GM10248 (cell line): ENCODE measurements at places on chromosomes 5 and 9.

- no peak for DNase-seq
Measured at GRCh38 chr9:76454311-76454710, 4.7 kb upstream of the GCNT1 start.

GRCh38 chr9:28234894-28235277 lies 661.6 kb upstream of the C9orf72 start:
- no peak for DNase-seq

GRCh38 chr9:76215066-76215465 lies 179.2 kb downstream of the RFK start:
- no peak for DNase-seq

- no peak for DNase-seq
Measured at GRCh38 chr9:5569409-5569808, 59.1 kb downstream of the PDCD1LG2 start.

- DNase-seq, result no peak
Measured at GRCh38 chr9:12060811-12061210, 632.4 kb upstream of the TYRP1 start.

DNA sequence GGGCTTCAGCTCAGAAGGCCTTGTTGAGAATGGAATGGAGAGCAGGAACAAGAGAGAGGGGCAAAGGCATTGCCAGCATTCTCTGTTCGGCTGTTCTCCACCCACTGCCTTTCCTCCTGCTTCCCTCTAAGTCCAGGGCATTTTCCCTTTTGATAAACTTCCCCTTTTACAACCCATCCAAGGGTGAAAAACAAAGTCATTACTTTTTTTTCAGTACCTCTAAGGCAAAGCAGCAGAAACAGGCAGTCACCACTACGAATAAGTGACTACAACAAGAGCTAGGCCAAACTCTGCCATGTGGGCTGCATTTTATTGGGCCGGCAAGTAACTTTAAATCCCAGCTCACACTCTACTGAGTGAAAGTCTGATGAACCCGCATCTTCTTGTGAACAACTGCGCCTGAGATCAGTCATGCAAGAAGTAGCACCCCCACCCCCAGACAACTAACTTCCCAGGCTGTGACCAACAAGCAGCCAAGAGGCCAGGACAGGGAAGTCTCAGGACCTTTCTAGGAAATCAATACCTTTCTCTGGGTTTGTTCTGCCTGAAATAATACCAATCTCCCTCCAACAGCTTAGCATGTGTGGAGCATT lies 13.1 kb downstream of the IL7R start:
- no peak for DNase-seq

GRCh38 chr9:124559871-124560270 lies 52.7 kb upstream of the NR5A1 start:
- DNase-seq, result no peak

DNA sequence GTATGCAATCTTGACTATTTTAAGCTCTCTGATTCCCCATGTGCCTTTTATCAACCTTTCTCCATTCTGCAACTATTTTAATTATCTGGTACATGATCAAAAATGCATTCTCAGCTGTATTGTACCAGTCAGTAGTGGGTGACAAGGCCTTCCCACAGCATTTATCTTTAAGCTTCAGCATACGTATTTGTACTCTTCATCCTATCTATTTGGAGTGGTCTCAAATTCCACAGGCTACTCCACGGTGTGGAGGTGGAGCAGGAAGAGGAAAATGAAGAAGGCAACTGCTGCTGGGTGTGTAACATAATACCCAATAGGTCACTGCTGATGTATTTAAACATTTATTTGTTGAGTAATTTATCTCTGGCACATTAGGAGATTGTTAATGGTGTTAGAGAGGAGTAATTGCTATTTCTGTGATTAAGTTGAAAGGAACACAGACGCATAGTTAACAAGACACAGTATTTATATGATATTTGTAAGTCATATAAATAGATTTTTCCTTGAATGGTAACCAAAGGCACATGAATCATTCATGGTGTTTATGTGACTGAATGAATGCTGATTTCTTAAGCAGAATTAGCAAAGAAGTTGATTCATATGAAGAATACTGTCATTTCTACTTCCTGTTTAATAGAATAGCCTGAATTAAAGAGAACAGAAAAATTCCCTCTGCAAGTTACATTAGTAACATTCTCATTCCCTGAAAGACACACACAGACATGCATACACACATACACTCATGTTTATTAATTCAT lies 153.8 kb upstream of the NR3C1 start:
- no peak for DNase-seq

GRCh38 chr9:36191290-36191645 lies 547 bp downstream of the CLTA start:
- DNase-seq, result no peak

- DNase-seq, result no peak
Measured at GRCh38 chr5:136023958-136024541, 4.7 kb upstream of the TGFBI start.

GRCh38 chr5:124104821-124105220 lies 592.8 kb downstream of the CSNK1G3 start:
- DNase-seq, result no peak

- no peak for DNase-seq
Measured at GRCh38 chr9:123260340-123260739, 8.0 kb downstream of the STRBP start.

DNA sequence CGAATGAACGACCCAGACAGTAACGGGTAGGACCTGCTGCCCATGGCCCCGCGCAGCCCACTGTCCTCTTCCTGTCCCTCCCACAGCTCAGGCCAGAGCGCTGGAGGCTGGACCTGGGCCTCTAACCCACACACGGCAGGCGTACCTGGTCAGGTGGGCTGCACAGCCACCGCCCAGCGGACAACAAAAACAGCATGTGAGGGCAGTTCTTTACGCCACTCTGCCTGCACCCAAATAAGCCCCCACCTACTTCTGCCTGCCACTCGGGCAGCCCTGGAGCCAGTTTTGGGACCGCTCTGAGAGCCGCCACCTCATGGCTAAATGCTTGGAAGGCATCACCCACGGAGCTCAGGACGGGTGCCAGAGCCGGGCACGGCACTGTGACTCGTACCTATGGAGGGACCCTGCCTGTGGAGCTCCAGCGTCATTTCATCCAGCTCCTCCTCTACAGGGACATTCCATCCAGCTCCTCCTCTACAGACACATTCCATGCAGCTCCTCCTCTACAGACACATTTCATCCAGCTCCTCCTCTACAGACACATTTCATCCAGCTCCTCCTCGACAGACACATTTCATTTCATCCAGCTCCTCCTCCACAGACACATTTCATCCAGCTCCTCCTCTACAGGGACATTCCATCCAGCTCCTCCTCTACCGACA lies 18.9 kb downstream of the CLPTM1L start:
- DNase-seq, result no peak

GRCh38 chr5:142743592-142744441 lies 26.4 kb upstream of the ARHGAP26 start:
- no peak for DNase-seq

GRCh38 chr5:54520438-54520846 lies 2.9 kb downstream of the SNX18 start:
- no peak for DNase-seq

DNA sequence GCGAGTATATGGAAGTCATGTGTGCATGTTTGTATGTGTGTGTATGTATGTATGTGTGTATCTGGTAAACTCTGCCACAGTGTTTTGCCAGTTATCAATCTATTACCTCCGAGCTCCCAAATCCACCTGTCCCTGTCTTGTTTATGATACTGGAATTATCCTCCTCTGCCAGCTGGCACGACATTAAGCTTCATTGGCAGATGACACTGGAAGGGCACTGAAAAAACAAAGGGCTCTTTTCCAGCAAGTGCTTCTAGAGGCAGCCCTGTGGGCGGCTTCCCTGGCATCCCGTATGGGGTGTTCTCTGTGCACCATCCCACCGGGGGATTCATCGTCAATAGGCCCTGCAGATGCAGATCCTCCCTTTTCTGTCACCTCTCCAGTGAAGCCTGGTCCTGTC lies 221.5 kb downstream of the MSX2 start:
- no peak for DNase-seq

- DNase-seq, result no peak
Measured at GRCh38 chr5:56496581-56497063, 263.5 kb upstream of the ANKRD55 start.

- no peak for DNase-seq
Measured at GRCh38 chr5:17020678-17021601, 84.9 kb upstream of the MYO10 start.

DNA sequence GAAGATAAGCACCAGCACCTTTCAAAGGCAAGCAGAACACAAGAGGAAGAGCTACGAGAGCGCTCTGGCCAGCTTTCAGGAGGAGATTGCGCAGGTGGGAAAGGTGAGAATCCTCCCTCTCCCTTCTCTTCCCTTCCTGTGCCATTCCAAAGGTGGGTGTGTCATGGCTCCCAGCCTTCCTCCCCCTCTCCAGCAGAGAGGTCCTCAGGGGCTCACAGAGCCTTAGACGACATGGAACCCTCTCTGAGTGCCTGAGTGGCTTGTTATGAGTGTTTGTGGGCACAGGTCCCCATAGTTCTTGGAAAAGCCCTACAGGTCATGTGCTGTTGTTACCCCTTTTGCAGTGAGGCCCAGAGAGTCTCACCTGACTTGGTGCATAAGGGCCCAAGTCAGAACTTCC lies 5.8 kb downstream of the CCDC180 start:
- no peak for DNase-seq

GRCh38 chr5:138077064-138077696 lies 6.7 kb upstream of the WNT8A start:
- DNase-seq, result peak; percentile 63

DNA sequence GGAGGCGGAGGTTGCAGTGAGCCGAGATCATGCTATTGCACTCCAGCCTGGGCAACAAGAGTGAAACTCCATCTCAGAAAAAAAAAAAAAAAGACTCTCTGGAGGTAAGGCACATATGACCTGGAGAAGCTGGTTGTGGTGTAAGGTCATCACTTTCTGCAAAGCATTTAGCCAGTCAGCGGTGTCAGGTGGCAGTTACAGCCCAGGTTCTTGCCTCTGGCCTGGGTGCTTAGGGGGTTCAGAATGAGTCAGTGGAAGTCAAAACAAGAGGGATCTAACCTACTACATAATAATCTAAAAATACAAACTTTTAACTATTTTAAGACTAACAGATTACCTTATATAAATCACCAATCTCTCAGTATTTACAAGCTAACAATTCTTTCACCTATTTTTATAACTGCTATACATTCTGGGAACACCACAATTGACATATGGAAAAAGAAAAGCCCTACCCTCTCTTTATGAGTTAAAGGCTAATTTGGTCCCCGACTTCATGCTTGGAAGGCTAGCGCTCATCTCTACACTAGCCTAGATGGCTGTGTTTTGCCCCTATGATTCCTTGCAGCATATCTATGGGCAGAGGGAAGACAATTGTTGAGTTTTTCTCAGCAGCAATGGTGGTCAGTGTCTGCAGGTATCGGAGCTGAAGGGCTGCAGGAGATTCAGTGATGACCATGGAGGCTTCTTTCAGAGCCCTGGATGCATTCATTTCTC lies 29.2 kb downstream of the STOM start:
- DNase-seq, result peak; percentile 65

GRCh38 chr9:120916588-120916987 lies 10.0 kb downstream of the TRAF1 start:
- DNase-seq, result no peak

- peak; percentile 83 for DNase-seq
Measured at GRCh38 chr9:34701769-34702736, 7.9 kb downstream of the CCL21 start.

DNA sequence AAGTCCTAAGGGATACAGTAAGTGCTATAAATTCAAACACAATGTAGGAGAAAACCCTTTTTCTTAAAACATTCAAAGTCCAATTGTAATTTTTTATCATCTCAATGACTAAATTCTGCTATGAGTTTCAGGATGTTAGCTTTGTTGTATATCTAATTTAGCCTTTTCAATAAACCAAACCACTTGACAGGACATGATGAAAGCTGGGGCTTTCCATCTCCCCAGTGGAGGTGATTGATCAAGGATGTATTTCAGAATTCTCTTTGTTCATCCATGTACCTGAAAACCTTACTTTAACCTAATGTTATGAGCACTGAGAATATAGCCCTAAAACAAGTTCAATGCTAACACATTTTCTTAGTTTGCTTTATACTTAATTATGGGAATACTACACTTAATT lies 639.0 kb upstream of the ITGA1 start:
- DNase-seq, result no peak

- no peak for DNase-seq
Measured at GRCh38 chr9:129559506-129559881, 61.4 kb downstream of the C9orf50 start.

- no peak for DNase-seq
Measured at GRCh38 chr5:98840946-98841345, 67.5 kb downstream of the RGMB start.

DNA sequence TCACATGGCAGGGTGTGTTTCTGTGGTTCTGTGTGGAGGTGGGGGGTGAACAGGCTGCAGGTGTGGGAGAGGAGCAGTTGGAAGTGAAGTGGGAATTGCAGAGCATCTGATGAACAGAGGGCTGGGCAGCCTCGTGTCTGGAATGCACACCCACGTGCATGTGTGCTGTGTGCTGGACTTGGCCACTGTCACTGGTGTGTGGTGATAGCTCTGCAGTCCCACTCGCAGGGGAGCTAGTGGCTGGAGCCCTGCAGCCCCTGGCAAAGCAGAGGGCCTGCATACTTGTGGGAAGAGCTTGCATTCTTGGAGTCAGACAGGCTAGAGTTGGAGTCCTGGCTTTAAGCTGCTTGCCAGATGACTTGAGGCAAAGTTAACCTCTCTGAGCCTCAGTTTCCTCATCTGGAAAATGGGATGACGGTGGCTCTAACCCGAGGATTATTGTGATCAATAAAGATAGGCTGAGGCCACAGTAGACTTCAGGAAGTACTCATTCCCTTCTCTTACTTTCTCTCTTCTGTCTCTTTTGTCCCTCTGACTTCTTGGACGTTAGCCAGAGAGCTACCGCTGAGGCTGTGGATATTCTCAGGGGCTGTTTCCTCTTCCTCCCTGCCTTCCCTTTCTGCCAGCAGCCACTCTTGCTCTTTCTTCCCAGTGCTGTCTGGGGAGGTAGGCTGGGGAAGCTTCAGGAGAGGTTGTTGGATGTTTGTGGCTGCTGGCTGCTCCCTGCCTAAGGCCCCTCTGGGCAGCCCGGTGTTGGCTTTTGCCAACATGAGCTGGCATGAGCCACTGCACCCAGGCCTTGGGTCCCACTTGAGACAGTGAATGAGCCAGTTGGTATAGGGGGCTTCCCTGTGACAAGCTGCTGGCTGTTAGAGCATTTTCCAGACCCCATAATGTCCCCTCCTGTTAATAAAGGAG lies 18.3 kb downstream of the PSAT1 start:
- no peak for DNase-seq

DNA sequence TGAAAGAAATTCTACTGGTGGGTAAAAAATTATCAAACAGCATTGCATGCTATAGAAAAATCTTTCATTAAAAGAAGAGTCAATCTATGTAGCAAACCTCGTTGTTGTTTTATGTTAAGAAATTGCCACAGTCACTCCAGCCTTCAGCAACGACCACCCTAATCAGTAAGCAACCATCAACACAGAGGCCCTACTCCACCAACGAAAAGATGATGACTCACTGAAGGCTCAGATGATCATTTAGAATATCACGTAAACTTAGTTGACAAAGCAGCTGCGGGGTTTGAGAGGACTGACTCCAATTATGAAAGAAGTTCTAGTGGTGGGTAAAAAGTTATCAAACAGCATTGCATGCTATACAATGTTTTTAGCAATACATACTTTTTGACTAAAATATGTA lies 242.6 kb downstream of the DRD1 start:
- DNase-seq, result no peak

GRCh38 chr9:117747386-117747970 lies 43.3 kb downstream of the TLR4 start:
- no peak for DNase-seq
